ENCODE measurements at places on chromosomes 4 and X.

DNA sequence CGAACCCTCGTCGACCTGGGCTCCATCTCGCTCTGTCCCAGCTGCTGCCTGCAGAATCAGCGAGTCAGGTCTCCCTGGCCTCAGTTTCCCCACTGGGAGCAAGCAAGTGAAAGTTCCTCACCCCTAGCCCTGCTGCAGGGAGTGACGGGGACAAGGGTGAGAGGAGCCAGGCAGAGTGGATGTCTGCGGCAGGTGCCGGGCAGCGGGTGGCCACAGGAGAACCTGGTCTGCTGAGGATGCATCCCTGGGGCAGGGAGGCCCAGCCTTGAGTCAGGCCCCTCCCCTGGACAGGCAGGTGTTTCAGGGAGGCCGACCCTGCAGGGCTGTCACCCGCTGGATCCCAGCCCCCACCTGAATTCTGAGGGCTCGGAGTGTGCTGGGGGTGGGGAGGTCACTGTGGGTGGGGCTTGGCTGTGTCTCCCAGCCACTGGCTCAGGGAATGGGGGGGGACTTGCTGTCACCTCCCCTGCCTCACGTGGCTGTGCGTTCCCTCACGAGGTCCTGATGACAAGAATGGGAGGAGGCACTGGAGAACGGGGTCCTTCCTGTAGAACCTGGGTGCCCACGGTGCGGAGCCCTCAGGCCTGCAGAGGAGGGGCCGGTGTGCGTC lies 33.2 kb downstream of the LRPAP1 start:
- no peak for DNase-seq

DNA sequence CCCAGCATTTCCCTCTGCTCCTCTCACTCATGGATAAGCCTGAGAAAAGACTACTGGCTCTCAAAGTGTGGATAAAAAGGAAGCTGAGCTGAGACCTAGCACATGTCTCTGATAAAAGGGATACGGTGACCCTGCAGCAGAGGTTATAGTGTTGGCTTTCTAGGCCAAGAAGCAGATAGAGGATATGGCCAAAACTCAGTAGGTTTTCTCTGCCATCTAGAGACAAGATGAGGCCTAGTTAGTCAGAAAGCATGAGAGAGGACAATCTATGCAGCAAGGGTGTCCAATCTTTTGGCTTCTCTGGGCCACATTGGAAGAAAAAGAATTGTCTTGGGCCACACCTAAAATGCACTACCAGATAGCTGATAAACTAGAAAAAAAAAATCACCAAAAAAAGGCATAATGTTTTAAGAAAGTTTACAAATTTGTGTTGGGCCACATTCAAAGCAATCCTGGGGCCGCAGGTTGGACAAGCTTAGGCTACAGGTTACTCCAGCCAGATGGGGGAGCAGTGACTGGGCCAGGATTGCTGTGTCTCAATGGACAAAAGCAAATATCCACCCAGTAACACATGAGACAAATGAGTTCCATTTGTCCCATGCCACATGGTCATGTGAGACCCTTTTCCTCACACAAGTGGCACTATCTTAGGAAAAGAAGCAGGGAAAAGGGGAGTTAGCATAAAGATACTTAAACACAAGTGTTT lies 411.4 kb downstream of the INPP4B start:
- no peak for DNase-seq

GRCh38 chr4:160142579-160142978 lies 1039.7 kb downstream of the RAPGEF2 start:
- DNase-seq, result no peak

DNA sequence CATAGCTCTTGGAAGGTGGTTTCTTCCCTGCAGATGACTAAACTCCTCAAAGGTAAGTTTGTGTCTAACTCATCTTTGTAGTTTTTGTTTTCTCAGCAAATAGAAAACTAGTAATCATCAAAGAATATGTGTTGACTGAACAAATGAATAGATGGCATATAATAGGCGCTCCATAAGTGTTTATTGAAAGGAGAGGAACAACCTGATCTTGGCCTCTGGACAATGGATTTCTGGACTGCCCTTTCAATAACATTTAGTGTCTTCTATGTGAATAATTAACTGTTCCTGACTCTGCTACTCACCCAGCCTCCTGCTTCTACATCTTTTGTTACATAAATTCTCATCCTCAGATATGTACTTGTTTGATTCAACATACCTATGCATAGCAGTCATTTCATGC lies 399.1 kb downstream of the PPP1R2C start:
- no peak for DNase-seq

DNA sequence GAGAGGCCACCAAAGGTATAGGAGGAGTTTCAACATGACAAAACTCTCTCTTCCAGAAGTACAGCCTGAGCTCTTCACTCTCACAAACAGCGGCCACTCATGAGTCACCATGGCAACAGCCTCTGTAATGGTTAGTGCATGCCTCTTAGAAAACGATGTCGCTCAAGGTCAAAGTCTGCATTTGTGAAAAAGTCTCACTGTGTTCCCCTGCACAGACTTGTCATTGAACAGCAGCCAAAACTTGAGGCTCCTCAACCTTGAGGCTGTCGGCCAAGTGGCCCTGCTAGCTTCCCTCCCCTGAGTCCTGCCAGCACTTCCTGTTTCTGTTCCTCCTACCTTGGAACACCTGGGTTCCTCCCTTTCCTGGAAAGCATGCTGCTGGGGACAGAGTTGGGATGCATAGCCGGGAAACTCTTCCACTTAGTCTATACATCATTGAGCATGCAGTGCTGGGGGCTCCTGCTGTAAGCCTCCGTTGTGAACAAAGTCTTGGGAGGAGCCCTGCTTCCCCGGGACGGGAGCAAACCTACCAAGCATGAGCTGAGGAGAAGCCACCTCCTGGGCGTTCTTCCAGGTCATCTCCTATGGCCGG lies 66.6 kb downstream of the ING2 start:
- DNase-seq, result no peak

GRCh38 chr4:48033825-48034413 lies 17.3 kb downstream of the NIPAL1 start:
- peak; percentile 39 for DNase-seq

DNA sequence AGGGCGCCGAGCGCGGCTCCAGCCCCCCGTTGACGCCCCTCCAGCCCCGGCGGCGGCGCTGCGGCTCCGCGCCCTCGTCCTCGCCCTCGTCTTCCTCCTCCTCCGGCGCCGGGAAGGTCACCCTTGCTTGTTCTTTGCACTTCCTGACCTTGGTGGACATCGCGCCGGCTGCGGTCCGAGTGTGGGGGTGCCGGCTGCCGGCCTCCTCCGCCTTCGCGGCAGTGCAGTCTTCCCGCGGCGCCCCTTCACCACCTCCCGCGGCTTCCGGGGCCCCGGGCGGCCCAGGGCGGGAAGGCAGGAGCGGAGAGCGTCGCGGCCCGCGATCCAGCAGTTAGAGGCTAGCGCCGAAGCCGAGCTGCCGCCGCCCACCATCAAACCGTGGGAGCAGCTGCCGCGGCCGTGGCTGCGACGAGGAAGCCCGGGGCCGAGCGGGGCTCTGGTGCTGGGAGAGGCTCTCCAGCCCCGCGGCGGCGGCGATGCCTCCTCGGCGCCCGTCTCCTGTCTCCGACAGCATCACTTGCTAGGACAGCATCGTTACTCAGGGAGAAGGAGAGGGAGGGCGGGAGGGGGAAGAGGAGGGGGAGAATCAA lies at the start of gene TRPC3:
Gene TRPC3, minus strand, starts transcription at position 540 of the 590 bp plus-strand sequence. Its CDS starts 380 bp downstream, at position 160.
- peak; percentile 14 for DNase-seq

DNA sequence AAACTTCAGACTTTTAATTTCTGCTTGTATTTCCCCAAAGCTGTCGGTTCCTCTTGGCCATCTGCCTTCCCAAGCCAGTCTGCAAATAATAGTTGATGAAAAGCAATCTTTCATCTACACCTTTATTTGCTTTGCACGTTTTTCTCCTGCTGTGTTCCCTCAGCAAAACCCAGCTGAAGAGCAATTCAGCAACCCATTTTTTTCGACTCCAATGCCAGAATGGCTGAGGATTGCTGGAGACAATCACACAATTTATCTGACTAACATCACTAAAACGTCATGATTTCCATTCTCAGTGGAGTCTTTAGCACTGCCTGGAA lies 94.3 kb downstream of the GPRIN3 start:
- DNase-seq, result no peak

GRCh38 chr4:38210396-38211114 lies 250.4 kb downstream of the PTTG2 start:
- DNase-seq, result no peak

GRCh38 chrX:139086246-139086645 lies 374.7 kb upstream of the FGF13 start:
- DNase-seq, result no peak

GRCh38 chr4:6307230-6307629 lies 37.6 kb downstream of the WFS1 start:
- no peak for DNase-seq

Data from ACHN (cell line).